Left colon (tissue), 2 donors: ENCODE measurements at places on chromosomes 5 and 9.

DNA sequence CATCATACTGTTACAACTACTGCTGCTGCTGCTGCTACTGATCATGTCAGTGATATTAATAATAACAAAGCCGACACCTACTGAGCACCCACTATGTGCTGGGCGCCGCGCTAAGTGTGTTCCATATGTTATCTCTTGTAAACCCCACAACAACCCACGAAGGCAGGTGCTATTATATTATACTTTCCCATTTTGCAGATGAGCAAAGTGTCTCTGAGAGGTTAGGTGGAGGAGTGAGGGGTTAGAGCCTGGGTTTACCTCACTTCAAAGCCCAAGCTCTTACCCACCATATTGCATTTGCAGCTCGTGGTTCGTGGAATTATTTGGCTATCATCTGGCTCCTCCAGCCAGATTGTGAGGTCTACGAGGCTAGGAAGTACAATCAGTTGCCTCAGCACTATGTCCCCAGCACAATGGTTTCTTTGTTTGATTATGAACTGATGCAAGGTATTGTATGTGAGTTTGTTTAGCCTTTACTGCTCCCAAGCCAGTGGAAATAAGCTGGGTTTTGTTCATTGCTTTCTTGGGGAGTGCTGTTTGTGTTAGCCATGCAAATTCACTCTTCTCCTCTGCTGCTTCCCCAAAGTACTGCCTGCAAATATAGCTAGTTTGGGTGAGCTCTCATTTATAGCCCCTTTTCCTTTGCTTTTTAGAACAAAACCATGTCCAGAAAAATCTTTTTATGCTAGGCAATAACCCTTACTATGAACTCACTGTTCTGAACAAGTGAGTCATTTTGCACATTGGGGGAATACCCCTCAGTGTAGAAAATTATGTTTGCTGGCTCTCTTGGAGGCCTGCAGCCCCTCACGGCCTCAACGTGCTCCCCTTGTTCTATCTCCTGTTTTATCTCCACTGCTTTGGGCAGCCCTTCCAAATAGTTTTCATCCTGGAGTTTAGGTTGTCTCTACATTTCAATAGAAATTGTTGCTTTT lies 47.9 kb downstream of the ALG2 start:
- DNase-seq, result no peak

DNA sequence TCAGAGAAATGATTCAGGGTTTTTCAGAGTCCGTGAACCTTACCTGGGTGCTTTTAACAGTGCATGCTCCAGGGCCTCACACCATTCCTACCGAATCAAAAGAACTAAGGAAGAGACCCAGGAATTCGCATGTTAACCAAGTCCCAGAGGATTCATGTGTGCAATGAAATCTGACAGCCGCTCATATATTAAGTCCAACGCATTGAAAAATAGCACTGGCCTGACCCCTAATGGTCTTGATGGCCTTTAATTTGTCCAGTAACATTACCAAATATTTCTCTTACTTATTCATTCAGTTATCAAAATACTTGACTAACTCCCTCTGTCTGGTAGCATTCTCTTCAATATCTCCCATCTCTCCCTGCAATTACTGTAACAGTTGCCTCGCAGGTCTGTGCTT lies 55.0 kb upstream of the MARCHF11 start:
- DNase-seq, result no peak

- DNase-seq, result no peak
These were observed 898.0 kb upstream of the C9orf72 start for GRCh38 chr9:28471261-28471660.

GRCh38 chr5:125833398-125833797 lies 589.8 kb upstream of the GRAMD2B start:
- no peak for DNase-seq

- no peak for DNase-seq
These were observed 895.9 kb upstream of the CDH10 start for GRCh38 chr5:25540628-25541027.

DNA sequence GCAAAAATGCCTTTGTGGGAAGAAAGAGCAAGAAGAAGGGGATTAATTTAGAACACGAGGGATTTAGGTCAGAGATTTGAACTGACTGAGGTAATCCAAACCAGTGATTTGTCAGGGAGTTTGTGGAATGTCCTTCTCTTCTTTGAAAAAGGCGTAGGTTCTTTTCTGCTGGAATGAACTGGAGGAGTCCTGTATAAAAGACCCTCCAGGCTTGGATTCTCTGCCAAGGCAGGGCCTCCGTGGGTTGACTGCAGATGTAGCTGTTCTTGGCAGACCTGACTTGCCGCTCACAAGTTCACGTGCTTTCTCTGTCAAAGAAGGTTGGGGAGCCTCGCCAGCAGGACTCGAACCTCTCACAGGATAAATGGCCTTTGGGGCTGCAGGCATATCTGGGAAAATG lies 62.8 kb upstream of the STC2 start:
- DNase-seq, result no peak

GRCh38 chr9:124098141-124098905 lies 86.8 kb downstream of the LHX2 start:
- no peak for DNase-seq

DNA sequence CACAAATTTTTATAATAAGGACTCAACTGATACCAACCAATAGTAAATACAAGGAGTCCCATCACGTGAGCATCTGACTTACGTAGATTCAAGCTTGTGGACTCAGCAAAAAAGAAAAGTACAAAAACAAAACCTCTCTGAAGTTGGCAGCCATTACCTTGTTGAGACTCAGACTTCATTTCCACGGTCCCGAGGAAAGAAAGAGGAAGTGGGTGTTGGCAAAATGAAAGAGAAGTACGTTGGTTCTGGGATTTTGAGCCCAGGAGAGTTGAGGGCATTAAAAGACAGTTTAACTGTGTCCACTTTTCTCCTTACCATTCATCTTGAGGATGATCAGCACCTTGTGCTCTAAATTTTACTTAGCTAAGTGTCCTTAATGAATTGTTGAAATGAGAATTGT lies 26.7 kb downstream of the NCBP1 start:
- DNase-seq, result no peak

- no peak for DNase-seq
These were observed 483.4 kb upstream of the NUDT12 start for GRCh38 chr5:104045987-104046386.

DNA sequence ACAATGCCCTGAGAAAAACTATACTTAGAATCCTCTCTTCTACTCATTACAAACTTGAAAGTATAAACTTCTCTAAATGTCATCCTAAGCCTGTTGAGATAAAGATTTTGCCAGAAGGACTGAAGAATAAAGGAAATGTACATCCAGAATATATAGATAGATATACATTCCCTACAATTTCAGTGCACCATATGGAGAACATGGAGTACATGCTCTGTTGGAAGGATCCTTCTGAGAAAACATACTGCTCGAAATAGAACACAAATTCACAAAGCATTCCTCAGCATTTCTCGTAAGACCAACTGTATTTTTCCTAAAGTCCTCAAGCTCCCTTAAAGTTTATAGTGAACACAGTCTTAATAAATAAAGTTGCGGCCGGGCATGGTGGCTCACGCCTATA lies 69.7 kb upstream of the RASA1 start:
- no peak for DNase-seq

DNA sequence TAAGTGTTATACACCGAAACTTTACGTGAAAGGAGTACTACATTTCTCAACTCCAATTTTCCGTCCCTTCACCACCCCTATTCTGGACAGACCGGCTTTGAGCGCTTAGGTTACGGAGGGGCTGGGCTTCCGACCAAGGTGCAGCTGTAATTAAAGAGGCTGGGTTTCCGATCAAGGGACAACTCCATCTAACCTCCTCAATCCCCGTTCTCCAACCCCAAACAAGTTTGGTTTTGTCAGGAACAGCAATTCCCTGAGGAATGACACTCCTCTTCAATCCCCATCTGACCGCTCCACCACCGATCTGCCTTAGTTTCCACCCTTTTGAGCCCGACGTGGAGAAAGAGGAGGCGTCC lies 577 bp downstream of the TUT7 start:
- peak; percentile 50 for DNase-seq

DNA sequence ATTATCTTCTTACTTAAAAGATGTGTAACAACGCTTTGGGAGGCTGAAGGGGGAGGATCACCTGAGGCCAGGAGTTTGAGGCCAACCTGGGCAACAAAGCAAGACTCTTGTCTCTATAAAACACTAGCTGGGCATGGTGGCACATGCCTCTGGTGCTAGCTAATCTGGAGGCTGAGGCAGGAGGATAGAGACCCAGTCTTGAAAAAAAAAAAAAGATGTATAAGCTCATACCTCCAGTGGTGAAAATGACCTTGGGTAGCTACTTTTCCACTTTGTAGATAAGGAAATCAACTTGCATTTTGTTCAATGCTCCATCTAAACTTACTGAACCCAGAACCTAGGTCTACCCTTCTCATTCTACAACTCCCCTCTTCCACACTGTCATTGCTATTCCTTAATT lies 16.6 kb downstream of the ARRDC3 start:
- DNase-seq, result no peak
